ENCODE measurements at places on chromosomes 11 and 22.

- no peak for DNase-seq
These were observed 50.9 kb downstream of the IGF2 start for GRCh38 chr11:2088284-2088683.

GRCh38 chr11:63939397-63939891, 642 bp downstream of the NAA40 start:
- DNase-seq = no peak

DNA sequence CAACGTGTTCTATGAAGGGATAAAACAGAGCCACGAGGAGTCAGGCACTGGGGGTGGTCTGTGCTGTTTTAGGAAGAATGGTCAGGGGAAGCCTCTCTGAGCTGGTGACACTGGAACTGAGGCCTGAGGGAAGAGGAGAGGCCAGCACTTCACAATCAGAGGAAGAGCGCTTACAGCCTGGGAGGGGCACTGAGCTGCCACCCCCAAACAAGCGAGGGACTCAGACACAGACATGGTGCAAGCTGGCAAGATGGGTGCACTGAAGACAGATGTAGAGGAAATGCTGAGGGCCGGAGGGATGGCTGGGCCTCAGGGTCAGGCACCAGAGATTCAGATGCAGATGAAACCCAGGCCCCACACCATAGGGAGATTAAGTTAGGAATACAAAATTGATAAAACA, 40.0 kb upstream of the TP53I11 start:
- DNase-seq = no peak

DNA sequence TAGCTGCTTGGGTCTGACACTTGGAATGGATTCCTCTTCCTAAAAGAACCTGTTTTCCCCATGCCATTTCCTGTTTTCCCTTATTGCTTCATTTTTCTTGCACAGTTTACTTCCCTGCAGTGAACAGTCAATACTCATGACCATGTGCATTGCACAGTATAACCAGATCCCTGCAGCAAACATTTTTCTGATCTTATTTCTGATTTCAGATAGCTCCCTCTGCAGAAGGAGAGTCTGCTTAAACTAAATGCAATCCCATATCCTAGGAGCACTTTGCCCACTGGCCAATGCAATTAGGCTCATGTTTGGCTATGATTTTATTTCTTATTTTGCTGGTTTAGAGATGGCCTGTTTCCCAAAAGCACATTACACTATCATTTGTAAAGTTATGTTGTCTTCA, 96.7 kb upstream of the CD44 start:
- DNase-seq = no peak

DNA sequence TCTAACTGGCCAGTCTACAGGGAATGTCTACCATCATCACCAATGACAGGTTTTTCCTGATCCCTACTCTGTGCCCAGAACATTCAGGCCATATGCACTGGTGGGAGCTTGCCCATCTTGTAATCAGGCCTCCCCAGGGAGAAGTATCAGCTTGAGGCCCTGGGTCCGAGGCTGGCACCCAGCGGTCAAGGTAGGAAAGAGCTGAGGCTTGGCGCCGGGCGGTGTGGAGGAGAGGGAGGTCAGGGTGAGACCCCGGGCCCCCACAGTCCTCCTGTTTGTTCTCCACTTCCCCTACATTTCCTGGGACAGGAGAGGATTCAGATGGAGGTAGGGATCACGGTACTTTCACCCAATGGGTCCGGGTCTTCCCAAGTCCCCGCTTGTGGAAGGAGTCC, 15.5 kb downstream of the TSKU start:
- DNase-seq = no peak
